NK-92 treated with Interleukin-12 subunit alpha and Interleukin-12 subunit beta, amount 100 ng/mL, for 24 hours (cell line): ENCODE measurements at places on chromosomes 4 and X.

- no peak for DNase-seq
Observed at GRCh38 chrX:91108761-91109160, 325.9 kb upstream of the PABPC5 start.

GRCh38 chr4:77127837-77128621 lies 29.0 kb upstream of the CCNG2 start:
- DNase-seq = no peak

DNA sequence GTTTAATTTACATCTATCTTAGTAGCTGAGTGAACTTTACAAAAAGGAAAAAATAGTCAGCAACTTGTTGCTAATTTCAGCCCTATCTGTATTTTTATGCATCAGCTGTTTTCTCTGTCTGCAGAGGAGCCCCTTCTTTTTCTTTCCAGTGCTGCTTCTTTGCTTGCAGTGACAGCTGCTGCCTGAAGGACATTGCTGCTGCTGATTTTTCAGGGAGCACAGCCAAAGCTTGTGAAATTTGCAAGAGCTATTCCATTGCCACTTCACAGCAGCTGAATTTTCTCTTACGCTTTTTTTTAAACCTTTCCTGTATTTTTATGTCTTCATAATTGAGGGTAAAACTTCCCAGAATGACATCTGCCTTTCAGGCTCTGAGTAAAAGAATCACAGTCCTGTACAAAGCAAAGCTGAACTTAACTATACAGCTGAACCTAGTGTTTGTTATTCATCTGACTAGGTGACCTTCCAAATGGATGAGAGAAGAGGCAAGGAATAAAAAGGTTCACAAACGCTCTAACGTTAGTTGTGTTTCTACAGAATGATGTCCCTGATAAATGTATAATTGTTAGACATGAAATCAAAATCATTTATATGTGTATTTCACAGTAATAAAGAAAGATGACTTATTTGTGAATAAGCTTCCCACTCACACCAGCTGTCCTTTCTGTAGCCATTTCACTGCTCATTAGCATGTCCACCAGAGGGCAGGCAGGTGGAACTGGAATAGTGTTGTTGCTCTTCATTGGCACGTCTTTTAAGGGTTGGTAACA lies 541.4 kb downstream of the ADGRL3 start:
- no peak for DNase-seq

DNA sequence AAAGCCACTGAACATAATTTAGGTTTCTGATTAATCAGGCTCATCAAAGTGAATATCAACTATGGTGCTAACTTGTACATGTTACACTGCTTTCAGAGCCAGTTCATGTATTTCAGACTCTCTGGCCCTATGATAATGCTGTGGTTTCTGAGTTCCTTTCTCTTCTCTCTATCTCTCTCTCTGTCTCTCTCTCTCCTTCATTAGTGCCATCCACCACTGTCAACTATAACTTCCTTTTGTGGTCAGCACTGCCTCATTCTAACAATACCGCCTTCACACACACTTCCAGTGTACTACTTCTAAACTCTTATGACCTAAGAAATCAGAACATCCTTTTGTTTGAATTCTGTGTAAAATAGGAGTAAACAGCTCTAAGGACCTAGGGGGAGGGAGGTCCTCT lies 907.1 kb downstream of the RPA4 start:
- no peak for DNase-seq

- DNase-seq = no peak
Observed at GRCh38 chr4:5812506-5813229, 80.2 kb downstream of the CRMP1 start.

DNA sequence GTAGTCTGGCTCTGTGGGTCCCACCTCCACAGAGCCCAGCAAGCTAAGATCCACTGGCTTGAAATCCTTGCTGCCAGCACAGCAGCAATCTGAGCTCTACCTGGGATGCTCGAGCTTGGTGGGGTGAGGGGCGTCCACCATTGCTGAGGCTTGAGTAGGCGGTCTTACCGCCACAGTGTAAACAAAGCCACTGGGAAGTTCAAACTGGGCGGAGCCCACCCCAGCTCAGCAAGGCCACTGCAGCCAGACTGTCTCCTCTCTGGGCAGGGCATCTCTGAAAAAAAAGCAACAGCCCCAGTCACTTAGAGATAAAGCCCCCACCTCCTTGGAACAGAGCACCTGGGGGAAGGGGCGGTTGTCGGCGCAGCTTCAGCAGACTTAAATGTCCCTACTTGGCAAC lies 243.2 kb upstream of the POF1B start:
- DNase-seq = no peak

DNA sequence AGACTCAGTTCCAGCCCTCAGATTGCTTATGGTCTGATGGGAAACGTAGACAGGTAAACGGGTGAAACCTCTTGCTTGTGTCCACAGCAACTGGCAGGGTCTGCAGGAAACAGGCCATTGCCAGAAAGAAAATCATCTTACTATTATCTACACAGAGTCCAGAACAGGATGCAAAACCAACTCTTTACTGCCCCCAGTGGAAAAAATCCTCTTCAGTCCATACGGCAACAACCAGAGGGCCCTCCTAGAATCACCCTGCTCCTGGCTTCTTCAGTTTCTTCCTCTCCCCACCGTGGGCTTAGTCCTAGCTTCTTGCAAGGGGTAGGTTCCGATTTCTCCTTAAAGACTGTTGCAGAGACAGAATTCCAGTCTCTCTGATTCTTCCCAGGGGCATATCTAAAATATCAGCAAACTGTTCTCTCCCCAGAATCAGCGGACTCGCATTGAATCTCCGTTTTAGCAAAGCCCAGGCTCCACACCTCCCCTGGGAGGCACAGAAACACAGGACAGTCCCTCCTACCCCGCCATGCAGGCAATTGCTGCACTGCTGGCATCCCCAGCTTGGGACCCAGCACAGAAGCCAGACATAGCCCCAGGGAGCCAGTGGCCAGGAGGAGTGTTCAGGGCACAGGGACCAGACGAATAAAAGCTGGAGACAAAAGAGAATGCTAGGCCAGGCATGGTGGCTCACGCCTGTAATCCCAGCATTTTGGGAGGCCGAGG lies 41.0 kb upstream of the SH3RF1 start:
- no peak for DNase-seq

DNA sequence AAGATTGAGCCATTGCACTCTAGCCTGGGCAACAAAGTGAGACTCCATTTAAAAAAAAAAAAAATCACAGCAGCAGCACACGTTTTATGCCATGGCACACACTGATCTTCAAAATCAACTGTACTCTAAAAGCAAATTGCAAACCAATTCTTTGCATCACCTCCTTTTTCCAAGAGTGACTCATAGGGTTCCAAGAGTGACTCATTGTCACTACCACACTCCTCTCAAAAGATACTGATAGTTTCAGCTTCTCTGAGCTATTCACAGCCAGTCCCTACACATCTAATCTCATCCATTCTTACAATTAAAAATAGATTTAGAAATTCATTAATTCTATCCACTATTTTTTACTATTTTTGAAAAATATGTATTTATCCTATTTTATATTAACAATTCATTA lies 1494.9 kb upstream of the AGA start:
- DNase-seq = no peak

GRCh38 chr4:3476936-3477749 lies 14.0 kb downstream of the DOK7 start:
- DNase-seq = no peak

GRCh38 chr4:128225148-128225547 lies 62.5 kb downstream of the PGRMC2 start:
- no peak for DNase-seq

- no peak for DNase-seq
Observed at GRCh38 chr4:22534374-22534773, 18.5 kb upstream of the ADGRA3 start.

DNA sequence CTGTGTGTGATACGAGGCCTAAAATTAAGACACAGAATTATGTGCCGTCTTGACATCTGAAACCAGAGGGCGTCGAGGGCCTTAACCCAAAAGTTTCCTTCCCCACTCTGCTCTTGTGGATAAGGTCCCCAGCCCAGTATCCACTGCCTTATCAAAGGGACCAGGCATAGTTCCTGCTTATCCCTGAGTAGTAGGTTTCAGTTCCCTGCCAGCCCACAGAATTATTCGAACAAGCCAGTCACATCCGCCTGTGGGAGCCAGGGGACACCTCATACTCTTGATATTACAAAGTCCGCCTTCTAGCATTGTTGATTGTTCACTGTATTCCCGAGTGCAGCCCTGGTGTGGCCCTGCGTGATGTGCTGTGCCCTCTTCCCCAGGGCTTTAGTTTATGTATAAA lies 5.4 kb upstream of the MMRN1 start:
- no peak for DNase-seq

DNA sequence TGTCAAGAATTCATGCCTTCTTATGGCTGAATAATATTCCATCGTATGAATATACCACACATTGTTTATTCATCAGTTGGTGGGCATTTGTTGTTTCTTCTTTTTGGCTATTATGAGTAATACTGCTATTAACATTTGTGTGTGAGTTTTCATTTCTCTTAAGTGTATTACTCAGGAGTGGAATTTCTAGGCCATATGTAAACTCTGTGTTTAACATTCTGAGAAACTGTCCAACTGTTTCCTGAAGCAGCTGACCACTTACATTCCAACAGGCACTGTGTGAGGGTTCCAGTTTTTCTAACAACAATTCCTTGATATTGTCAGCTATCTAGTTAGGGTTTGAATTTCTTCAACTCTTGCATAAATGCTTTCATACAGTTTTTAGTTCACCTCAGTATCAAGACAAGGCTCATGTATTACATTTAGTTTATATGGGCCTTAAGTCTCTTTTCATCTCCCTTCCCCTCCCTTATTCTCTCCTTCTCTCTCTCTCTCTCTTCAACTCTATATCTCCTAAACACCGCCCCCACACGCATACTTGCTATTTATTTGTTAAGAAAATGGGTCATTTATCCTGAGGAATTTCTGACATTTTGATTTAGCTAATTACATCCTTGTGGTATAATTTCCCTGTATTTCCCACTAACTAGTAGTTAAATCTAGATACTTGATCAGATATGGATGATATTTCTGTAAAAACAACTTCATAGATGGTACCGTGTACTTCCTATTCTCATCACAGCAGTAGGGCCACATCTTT lies 77.4 kb downstream of the WDR19 start:
- DNase-seq = no peak

DNA sequence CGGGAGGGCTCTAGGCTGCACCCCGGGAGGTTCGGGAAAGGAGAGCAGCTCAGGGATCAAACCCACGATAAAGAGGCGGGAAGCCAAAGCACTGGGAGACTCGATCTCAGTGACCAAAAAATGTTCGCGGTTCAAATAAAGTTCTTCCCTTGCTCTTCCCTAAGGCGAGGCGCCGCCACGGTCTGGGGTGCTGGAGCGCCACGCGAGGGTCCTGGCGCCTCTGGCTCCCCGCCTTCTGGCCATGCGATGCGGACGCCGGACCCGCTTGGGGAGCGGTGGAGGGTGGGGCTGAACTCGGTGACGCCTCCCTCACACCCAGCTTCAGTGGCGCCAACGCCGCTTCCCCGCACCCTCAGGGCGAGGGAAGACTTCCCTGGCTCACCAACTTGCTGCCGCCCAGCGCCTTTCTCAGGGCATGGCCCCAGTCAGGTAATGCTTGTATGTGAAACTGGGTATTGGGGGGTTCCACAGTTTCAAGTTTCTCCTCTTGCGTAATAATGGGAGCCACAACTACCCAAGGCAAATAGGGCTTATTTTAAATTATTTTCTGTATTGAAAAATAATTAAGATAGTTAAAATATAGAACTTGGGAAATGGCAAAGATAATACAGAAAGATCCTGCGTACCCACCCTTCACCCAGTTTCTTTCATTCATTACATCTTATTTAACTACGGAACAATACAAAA lies at the start of gene QRFPR:
Gene QRFPR (minus strand): TSS at position 243 of the 687 bp plus-strand sequence. CDS start 371 bp downstream, outside the sequence.
- DNase-seq = no peak

GRCh38 chr4:70473679-70474078 lies 1.7 kb downstream of the MUC7 start:
- no peak for DNase-seq

DNA sequence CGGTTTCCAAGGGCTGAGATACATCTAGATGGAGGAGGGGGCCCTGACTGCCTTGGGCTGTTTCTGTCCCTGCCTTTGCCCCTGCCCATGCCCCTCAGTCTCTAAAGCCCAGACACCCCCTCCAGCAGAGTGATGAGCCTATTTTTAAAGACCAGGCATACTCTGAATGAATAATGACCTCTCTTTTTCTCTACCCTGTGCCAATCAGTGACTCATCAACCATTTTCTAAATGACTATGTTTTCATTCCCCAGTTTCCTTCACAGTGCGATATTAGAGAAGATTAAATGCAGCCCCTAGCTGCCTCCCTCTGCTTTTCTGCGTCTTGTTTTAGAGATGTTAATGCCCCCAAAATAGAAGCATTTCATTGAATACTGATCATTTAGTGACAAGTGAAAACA lies 15.5 kb upstream of the NHS start:
- DNase-seq = no peak

DNA sequence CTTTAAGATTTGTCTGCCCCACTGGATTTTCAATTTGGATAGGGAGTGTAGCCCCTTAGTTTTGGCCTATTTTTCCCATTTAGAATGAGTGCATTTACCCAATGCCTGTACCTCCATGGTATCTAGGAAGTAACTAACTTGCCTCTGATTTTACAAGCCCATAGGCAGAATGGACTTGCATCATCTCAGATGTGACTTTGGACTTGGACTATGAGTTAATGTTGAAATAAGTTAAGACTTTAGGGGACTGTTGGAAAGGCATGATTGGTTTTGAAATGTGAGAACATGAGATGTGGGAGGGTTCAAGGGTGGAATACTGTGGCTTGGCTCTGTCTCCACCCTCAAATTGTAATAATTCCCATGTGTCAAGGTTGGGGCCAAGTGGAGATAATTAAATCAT lies 2480.2 kb downstream of the PCDH7 start:
- no peak for DNase-seq

DNA sequence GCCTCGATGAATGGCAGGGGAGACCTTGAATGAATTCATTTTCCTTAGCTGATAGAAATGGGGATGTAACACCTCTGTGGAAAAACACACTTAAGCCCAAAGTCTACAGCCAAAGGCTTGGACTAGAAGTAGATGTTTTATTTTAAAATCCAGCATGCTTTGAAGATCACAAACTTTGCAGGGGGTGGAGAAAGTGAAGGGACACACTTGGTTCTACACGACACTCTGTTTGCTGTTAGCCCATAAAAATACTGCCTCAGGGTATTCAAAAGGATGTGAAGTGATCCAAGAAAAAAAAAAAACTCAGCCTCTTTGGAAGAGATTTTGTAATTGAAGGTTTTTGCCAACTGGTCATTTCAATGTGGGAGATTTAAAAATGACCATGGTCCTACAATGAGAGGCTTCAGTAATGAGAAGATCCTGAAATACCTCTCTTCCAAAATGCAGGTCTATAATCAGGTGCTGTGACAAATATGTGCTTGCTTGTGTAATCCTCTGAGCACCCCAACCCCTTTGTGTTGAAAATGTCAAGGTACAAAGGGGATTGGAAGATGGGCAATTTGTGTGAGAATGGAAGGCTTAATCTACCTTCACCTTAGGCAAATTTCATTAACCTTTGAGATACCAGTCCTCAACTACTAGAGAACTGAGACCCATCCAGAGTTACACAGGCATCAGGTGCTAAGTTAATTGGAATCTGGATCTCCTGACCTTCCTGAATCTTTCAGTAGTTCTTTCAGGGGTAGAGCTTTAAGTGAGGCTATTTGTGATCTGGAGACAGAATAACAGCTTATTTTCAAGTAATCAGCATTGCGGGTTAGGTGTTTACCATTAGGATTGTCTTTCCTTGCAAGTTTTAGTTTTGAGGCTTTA lies 82.5 kb downstream of the HS6ST2 start:
- DNase-seq = no peak

- DNase-seq = no peak
Observed at GRCh38 chr4:154019811-154020210, 230.9 kb upstream of the SFRP2 start.
